ENCODE measurements at places on chromosomes 12 and 14.

- DNase-seq = no peak
Observed at GRCh38 chr14:31937730-31938346, 139.3 kb upstream of the ARHGAP5 start.

GRCh38 chr12:112124918-112125249, 476 bp upstream of the TRAFD1 start:
- DNase-seq = no peak

GRCh38 chr14:28373721-28374120, 392.9 kb upstream of the FOXG1 start:
- DNase-seq = no peak

DNA sequence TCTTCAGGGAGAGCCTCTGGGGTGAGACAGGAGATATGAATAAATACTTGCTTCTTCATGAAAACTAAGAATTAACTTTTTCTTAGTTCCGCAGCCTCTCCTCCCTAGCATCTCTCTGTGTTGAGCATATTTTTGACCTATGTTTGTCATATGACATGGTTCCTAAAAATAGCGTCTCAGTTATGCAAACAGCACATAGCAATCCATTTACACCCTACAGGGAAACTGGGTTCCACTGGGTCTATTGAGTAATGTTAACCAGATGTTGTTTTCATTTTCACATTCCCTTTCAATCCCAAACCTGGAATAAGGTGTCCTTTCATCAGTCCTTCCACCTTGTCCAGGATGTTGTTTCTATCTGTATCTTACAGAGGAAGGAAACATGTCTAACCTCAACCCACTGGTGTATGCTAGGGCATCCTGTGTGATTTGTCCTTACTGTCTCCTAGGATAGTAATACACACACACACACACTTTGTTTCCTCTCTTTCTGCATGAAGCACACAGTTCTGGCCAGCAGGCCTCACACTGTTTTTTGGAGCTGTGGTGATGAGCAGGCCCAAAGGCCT, 1543.5 kb downstream of the AACS start:
- DNase-seq = no peak

GRCh38 chr12:27324530-27324929, 8.1 kb upstream of the BMAL2 start:
- no peak for DNase-seq

Data from cortex of kidney (tissue), 1 donor.